ENCODE measurements at places on chromosomes 2 and 18.

DNA sequence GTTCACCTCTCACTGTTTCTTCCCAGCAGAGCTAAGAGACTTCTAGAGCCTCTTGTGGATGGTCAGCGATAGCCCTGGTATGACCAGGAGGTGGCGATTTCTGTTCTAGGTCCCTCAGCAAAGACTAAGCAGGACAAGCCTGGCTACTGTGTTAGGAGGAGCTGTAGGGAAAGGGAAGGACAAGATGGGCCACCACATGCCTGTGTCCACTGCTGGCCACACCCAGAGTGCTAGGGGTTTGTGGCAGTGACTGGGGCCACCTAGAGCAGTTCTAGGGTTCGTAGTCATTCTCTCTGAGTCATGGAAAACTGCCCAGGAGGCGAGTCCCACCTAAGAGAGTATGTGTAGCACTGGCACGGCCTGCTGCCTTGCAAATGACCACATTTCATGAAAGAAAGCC lies 179.4 kb downstream of the ALPK2 start:
- no peak for DNase-seq

GRCh38 chr18:35409911-35410310 lies 32.8 kb upstream of the ZNF396 start:
- DNase-seq: no peak

DNA sequence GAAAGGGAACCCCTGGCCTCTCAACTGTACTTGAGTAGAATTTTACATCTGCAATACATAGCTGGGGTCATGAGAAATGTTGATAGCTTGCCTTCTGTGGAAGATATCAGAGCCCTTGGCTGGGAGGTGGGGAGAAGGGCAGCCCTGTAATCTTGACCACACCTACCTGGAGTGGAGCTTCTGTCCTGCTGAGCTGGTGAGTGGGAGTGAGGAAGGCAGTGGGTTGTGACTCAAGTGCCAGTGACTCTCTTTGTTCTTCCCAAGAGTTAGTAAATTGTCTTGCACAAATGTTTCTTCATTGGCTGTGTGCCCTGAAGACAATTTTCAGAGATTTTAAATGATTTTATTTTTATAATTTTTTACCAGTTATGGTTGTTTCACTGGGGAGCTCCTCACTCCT lies 277.3 kb downstream of the MBD5 start:
- DNase-seq: no peak

GRCh38 chr2:181183878-181184542 lies 203.6 kb downstream of the UBE2E3 start:
- DNase-seq: no peak

- DNase-seq: no peak
Measured at GRCh38 chr18:3667255-3668137, 217.5 kb downstream of the TGIF1 start.

- no peak for DNase-seq
Measured at GRCh38 chr18:8778824-8779223, 73.5 kb downstream of the MTCL1 start.

- no peak for DNase-seq
Measured at GRCh38 chr18:60189856-60190255, 182.7 kb downstream of the MC4R start.

DNA sequence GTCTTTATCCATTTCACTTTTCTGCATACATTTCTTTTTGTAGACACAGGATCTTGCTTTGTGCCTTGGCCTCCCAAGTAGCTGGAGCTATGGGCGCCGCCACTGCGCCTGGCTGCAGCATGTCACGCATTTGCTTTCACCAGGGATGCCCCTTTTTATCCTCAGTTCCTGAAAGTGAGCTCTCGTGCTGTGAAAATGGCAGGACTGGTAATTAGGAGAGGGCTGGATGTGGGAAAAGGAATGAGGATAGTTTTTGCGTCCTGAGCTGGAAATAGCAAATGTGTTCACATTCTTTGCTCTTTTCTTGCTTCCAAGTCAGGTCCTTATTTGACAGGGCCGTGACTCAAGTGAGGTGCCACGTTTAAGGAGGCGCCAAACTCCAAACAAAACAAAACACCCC lies 104.6 kb downstream of the LDLRAD4 start:
- DNase-seq: no peak

DNA sequence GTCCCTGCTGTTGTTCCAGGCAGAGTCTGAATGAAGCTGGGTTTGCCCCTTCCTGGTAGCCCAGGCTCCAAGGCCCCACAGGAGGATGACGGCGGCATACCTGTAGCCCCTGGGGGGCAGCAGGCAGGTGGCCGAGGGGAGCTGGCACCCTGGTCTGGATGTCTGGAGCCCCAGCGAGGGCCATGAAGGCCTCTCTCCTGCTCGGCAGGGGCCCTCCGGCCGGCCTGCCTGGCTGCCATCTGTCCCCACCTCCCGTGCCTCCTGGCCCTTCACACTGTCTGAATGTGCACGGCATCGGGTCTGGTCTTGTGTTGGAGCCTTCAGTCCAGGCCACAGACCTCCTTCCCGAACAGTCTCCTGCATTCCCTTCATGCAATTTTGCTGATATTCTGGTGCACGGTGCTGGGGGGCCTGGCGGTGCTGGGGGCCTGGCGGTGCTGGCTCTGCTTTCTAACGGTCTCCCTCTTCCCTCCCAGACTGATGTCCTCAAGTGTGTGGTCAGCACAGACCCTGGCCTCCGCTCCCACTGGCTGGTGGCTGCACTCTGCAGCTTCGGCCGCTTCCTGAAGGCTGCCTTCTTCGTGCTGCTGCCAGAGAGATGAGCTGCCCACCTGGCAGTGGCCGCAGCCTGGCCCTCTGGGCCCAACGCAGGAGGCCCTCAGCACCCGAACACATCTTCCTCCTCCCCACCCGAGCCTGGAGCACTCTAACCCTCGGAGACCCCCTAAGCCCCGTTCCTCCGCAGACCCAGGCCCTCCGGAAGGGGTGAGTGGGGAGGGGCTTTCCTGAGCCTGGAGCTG lies 13.5 kb downstream of the BOK start:
- DNase-seq: no peak

DNA sequence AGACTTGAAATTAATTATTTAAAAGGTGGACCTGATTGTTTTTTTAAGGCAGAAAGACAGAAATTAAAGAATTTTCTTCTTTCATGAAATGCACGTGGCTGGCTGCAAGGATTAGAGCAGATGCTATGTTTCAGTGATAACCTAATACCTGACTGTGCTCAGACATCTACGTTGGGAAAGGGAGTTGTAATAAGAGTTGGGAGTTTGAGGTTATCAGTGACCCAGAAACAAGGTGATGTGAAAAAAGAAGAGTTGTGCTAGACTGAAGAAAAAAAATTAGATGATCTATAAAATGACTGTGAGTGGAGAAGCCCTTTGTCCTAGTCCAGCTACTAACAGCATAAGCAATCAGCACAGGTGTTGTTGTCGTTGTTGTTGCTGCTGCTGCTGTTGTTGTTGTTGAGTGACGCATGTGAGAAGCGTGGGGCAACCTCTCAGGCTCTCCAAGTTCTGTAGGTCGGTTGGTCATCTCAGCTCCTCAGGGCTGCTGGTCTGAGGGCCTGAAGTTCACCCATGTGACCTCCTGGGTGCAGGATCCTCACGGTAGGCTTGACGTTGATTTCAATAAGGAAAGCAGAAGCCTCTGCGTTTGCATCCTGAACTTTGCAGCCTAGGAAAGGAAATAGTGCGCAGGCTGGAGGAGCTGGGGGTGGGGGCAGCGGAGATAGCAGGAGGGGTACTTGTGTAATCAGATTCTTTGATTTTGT lies 7.6 kb downstream of the POU3F3 start:
- no peak for DNase-seq

Measured in neural crest cell (in vitro differentiated cells).